Activated CD4-positive, alpha-beta memory T cell treated with anti-CD3 and anti-CD28 coated beads for 36 hours (primary cell): ENCODE measurements at places on chromosomes 13 and 19.

DNA sequence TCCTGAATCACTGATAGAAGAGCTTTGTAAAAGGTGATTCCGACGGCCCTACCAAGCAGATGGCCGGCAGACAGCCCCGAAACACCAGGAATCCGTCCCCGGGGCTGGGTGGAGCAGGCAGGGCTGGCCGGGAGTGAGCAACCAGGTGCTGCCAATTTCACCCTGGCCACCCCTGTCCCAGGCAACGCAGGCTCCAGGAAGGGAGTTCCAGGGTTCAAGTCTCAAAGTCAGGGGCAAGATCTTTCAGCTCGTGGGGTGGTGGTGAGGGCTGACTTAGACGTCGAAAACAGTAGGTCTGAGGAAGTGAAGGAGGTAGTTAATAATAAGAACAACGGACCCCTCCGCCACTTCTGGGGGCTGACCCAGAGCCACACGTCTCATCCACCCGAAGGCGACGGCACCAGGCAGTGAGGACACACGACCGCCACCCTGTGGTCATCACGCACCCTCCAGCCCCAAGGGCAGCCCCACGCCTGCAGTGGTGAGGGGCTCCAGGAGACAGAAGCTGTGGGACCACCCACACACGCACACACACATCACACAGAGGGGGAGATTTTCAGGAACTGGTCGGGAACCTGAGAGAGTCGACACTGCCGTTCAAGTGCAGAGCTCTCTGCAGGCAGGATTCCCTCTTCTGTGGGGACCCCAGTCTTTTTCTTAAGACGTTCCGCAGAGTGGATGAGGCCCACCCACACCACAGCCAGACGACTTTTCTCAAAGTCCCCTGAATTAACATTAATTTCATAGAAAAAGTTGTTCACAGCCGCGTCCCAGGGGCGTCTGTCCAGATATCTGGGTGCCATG lies 67.2 kb downstream of the SPACA7 start:
- DNase-seq, result peak; percentile 18

DNA sequence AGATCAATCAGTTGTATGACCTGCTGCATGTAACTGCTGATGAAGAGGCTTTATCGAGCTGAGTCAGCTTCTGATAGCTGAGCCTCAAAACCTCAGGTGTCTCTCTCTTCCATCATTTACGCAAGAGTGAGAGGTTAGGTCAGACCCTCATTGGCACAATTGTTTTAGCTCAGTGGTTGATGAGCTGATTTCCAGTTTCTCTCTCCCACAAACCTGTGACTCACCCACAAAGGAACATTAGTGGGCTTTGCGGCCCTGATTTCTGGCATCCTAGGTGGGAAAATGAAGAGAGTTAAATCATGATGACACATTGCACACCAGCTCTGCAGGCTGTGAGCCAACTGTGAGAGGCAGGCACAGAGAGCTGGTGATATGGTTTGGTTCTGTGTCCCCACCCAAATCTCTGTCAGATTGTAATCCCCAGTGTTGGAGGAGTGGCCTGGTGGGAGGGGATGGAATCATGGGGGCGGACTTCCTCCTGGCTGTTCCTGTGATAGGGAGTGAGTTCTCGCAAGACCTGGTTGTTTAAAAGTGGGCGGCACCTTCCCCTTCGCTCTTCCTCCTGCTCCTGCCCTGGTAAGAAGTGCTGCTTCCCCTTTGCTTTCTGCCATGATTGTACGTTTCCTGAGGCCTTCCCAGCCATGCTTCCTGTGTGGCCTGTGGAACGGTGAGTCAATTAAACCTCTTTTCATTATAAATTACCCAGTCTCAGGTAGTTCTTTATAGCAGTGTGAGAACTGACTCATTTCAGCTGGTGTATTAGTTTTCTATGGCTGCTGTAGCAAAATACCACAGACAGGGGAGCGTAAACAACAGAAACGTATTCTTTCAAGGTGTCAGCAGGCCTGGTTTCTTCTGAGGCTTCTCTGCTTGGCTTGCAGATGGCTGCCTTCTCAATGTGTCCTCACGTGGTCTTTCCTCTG lies 33.5 kb upstream of the TMTC4 start:
- DNase-seq, result peak; percentile 23

DNA sequence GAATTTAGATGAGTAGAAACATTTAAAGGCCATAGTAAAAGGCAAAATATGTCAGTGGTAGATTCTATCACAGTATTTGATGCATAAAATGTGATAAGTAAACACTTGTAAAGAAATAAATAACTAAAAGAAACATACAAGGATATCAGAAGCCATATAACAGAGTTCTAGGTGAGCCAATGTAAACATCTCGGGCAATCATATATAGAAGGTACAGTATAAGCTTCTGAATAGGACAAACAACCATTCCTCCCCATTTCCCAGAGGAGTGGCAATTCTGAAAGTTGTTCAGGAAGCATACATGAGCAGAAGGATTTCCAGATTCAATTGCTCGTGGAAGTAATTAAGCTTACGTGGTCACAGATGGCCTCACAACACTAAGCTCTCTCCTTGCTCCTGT lies 267.3 kb downstream of the LHFPL6 start:
- DNase-seq, result no peak

DNA sequence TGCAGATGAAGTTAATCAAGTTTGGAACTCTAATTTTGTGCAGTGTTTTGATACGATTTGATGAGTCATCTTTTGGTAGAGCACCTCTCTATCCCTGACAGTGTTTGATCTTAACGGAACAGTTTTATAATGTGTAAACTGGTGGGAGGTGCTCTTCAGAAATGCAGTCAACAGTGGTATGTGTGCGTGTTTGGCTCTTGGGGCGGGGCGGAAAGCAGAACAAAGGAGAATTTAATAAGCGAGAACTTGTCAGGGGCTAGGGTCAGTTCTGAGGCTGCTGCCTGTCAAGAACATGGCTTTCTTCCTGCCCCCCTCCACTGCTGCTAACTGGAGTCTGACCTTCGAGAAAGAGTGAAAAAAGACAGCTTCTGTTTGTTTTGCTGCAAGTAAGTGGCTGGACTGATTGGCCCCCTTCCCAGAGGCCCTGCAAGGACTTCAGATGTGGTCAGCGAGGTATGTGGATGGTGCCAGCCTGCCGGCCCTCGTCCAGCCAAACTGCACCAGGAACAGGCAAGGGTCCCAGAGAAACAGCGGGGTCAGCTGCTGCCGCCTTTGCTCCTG lies 40.8 kb downstream of the BBC3 start:
- DNase-seq, result peak; percentile 84

GRCh38 chr13:45242070-45242469 lies 41.2 kb upstream of the KCTD4 start:
- no peak for DNase-seq
